ENCODE measurements at places on chromosomes 3 and 15.

DNA sequence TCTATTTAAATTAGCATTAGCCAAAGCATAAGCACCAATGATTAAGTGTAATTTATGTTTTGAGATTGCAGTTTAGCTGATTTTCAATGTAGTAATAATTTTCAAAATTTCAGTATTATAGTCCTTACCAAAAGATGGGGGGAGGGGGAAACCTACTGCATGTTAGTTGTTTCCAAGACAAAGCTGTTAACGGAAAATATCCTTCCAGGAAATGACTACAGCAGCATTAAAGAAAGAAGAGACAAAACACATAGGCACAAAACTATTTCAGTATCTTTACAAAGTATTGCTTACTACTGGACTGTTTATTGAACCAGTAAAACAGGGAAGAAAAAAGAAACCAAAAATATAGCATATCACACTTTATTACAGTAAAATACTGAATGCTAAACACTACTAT, 10.5 kb downstream of the BNIP2 start:
- DNase-seq: no peak

GRCh38 chr3:80606073-80606472, 838.3 kb upstream of the ROBO1 start:
- no peak for DNase-seq

DNA sequence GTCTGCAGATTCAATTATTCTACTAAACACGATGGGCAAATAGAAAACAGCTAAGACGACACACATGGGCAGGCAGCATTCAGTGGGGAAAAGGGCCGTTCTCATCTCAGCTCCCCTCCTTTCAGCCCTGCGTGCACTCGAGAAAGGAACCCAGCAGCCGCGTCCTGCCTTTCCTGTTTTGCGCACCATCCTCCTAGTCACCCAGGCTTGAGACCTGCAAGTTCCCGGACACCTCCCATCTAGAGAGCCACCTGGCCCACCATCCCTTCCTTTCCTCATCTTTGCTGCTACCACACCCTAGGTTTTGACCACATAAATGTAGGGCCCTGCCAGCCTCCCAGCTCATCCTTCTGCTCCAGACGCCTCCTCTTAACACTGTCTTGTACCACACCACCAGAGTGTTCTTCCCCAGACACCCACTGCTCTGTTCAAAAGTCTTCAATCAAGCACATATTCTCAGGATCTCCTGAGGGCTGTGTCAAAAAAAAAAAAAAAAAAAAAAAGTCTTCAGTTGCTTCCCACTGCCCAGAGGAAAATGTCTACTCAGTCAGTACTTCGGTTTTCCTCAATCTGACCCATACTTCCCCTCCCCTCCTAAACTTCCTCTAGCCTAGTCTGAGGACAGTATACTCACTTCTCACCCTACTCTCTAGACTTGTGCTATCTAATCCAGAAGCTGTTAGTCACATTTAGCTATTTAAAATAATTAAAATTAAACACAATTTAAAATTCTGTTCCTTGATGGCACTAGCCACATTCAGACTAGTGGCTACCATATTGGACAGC, 182.0 kb downstream of the STT3B start:
- DNase-seq: no peak

- peak; percentile 3 for DNase-seq
These were observed 3.0 kb upstream of the MAP1A start for GRCh38 chr15:43514241-43515057.

GRCh38 chr3:159102001-159102400, 300.1 kb downstream of the MFSD1 start:
- DNase-seq: no peak

DNA sequence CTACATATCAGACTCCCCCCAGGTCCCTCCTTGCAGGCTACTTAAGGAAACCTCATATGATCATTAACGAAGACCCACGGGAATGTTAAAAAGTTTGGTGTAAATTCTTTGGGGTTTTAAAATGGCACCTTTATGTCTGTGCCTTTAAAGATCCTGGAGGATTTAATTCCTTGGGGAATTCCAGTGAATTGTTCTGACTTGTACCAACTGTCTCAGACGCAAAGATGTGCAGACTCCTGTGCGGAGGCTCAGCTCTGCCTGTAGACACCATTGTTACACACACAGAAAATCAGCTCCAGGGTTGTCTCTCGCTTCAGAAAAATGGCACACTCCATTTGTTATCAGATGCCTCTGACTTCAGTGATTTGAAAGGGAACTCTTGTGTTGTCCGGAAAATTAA, 414.4 kb upstream of the CFAP20DC start:
- DNase-seq: no peak

All from activated naive CD4-positive, alpha-beta T cell treated with Interleukin-2 at 50 U/mL for 16 hours (primary cell).